OCI-LY7 (cell line): ENCODE measurements at places on chromosomes 7 and 10.

DNA sequence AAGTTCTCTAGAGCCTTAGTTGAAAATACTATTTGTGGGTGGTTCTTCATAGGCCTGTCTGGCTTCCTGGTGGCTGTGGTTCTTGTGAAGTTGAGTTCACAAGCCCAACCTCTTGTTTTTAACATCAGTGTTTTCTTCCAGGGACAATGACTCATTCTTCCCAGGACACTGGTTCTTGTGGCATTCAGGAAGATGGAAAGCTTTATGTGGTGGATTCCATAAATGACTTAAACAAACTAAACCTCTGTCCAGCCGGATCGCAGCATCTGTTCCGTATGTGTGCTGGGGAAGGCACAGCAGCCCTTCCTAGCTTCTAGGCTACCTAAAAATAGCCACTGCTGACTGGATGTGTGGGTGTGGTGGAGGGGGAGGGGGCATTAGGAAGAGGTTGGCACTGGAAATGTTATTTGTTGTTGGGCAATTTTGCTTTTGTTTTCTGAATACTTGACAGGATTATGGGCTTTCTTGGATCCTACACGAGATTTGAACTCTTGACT, 3.9 kb downstream of the LSMEM1 start:
- DNase-seq, result no peak

DNA sequence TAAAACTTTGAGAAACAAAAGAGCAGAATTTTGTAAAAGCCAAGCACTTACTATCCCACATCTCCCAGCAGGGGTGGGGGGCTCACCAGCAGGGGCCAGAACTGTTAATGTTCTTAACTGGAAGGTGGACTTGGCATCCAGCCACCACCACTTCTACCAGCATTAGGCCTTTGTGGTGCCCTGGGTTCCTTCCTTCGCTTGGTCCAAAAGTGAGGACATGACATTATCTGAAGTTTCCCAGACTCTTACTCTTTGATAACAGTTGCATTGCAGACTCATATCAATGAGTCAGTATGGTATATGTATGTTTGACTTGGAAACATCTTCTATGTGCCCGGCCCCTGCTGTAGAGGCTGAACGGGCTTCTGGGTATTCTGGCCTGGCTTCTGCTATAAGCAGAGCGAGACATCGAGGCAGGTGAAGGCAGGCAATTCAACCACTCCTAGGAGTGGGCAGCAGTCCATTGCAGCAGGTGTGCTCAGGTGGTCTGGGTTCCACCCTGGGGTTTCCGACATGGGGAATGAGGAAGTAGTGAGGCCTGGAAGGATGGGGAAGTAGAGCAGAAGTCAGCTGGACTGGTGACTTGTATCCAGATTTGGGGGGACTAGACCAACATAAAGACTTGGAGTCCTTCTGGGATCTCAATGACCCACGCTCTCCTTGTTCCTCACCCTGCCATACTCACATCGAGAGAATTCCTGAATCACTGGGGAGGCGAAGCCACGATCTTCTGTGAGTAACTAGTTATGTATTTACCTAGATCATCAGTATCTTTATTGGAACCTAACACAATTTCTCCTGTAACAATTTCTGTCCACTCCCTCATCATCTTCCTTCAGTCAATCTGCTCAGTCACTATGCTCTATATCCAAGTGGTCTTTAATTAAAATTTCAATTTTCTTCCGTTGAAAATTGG, 4.1 kb downstream of the ZNF777 start:
- no peak for DNase-seq

GRCh38 chr10:64846700-64847099, 1325.5 kb downstream of the REEP3 start:
- DNase-seq, result no peak

- no peak for DNase-seq
Observed at GRCh38 chr7:49878627-49879026, 105.2 kb downstream of the VWC2 start.

DNA sequence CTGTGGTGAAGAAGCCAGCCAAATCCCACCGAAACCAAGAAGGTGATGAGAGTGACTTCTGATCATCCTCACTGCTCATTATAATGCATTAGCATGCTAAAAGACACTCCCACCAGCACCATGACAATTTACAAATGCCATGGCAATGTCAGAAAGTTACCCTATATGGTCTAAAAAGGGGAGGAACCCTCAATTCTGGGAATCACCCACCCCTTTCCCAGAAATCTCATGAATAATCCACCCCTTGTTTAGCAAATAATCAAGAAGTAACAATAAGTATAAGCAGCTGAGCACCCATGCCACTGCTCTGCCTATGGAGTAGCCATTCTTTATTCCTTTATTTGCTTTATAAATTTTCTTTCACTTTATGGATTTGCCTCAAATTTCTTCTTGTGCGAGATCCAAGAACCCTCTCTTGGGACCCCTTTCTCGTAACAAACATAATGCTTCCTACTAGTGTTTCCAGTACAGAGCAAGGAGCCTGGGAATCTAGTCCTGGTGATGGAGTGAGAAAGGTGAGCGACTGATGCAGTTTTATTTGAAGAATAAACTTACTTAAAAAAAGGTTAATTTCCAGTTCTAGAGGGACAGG, 18.4 kb upstream of the EXOC6 start:
- DNase-seq, result no peak

- DNase-seq, result no peak
Observed at GRCh38 chr7:12174931-12175330, 36.2 kb upstream of the TMEM106B start.

DNA sequence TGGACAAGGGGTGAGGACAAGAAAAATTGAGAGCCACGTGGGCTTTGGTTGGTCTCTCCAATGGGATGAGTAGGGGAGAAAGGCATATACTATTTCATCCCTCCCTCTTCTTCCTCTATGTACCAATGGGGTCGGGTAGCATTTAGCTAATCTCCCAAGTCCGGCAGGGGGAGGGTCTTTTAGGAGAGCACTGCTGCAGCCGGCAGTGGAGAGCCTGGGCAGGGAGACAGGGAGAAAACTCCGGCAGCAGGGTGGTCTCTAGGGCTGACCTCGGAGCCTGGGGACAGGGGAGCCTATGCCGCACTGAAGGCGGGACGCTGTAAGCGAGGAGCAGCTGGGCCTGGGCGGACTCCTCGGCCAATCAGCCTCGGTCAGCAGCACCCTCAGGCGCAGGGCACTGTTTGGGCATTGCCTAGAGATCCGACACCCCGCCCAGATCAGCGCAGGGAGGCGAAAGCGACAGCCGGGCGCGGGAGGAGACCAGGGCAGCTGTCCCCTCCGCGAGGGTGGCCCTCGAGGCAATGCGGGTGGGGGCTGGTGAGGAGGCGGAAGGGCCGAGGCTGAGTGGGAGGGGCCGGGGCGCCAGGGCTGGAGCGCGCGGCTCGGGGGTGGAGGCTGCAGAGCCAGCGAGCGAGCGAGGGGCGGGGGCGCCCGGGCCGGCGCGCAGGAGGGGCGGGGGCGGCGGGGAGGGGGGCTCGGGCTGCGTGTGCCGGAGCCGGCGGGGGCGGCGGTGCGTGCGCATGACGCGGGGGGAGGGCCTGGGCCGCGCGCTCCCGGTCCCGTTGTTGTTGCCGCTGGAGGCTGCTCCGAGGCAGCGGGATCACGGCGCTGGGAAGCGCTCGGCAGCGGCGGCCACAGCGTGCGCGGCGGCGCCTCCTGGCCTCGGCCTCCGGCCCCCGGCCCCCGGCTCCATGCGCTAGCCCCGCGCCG, at the start of gene AGAP3:
TSS of gene AGAP3 (plus strand) at position 785 of the 930 bp plus-strand sequence. CDS start 267 bp downstream, outside the sequence.
- DNase-seq, result peak; percentile 48

DNA sequence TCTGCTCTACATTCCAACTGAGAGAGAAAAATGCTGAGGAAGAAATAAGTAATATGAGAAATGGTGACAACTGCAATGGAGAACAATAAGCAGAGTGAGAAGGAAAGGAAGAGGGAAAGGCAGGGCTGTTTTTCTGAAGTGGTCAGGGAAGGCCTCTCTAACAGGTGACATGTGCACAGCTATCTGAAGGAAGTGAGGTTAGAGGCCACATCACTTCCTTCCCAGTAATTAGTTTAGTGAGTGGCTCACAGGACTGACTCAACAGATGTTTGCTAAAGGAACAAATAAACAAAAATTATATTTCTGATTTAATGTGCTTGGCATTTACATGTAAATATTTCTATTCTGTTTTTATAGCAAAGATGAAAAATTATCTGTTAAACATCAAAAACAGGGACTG, 77.9 kb downstream of the ARHGAP21 start:
- DNase-seq, result peak; percentile 3

DNA sequence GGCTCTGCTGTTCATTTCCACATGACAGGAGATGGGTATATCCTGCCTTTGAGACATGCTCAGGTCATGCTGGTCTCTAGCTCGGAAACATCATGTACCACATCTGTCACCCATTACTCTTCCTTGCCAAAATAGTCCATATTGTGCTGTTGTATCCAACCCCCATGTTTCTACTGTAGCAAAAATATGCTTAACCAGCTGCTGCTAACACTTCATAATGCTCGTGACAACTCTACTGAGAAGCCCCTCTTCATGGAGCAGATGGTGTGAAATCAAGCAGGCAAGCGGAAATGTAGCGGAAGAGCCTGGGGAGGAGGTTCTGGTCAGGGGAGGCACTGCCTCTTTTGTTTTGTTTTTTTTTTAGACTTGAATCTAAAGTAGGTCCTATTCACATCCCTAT, 82.9 kb downstream of the NPY start:
- DNase-seq, result no peak

GRCh38 chr7:47576031-47576865, 5.7 kb downstream of the TNS3 start:
- peak; percentile 60 for DNase-seq

- no peak for DNase-seq
Observed at GRCh38 chr7:128310499-128310898, 33.2 kb downstream of the RBM28 start.

GRCh38 chr10:31606841-31607240, 287.8 kb downstream of the ZEB1 start:
- no peak for DNase-seq

GRCh38 chr7:158098125-158099030, 489.2 kb downstream of the PTPRN2 start:
- no peak for DNase-seq

GRCh38 chr10:70368774-70369482, 13.5 kb downstream of the LRRC20 start:
- no peak for DNase-seq
